Activated CD4-positive, alpha-beta T cell treated with anti-CD3 and anti-CD28 coated beads for 36 hours (primary cell): ENCODE measurements at places on chromosomes 11 and 22. TPM values are rescaled to one million over a fixed set of nuclear protein-coding genes. Genes with fewer than 3 reads are reported as not detected.

- DNase-seq: peak; percentile 74
Observed at GRCh38 chr22:17213976-17214375, 5.3 kb downstream of the ADA2 start.

GRCh38 chr11:80320226-80320625 is 879.4 kb upstream of the TENM4 start:
- no peak for DNase-seq

The SPA17 gene
- total RNA-seq: 4.7 TPM

The MAPK12 gene
- 8.1 TPM for total RNA-seq

DNA sequence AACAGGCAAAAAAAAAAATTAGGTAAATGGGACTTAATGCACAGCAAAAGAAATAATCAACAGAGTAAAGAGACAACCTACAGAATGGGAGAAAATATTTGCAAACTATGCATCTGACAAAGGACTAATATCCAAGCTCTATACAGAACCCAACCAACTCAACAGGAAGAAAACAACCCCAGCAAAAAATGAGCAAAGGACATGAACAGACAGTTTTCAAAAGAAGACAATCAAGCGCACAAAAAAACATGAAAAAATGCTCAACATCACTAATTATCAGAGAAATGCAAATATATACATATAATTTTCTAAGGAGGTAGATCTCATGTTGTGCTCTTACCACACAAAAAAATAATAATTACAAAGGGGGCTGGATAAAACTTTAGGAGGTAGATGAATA is 36.5 kb upstream of the USP47 start:
- no peak for DNase-seq

The CCDC15 gene
- total RNA-seq: 5.6 TPM

DNA sequence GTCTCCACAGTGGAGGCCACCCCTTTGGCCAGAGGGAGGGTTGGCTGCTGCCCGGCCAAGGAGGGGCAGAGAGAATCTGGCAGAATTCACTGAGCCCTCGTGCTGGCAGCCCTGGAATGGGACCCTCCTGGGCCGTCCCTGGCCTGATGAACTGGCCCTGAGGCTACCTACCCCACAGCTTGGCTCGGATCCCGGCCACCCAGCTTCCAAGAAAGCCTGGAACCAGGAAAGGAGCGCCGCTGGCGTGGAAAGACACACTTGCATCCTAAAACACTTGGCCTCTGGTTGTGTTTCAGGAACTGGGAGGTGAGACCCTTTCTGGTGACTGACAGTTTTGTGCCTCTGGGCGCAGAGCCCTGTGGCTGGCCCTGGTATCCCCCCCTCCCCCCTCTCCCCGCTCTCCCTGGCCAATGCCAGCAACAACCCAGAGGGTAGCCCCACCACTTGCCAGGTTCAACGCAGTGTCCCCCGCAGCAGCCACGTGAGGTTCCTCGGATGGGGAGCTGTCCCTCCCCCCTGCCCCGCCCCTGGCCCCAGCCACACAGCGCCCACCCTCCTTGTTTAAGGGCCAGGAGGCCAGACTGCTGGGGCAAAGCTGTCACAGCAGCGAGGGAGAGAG is 693 bp downstream of the NFAM1 start:
- no peak for DNase-seq

DNA sequence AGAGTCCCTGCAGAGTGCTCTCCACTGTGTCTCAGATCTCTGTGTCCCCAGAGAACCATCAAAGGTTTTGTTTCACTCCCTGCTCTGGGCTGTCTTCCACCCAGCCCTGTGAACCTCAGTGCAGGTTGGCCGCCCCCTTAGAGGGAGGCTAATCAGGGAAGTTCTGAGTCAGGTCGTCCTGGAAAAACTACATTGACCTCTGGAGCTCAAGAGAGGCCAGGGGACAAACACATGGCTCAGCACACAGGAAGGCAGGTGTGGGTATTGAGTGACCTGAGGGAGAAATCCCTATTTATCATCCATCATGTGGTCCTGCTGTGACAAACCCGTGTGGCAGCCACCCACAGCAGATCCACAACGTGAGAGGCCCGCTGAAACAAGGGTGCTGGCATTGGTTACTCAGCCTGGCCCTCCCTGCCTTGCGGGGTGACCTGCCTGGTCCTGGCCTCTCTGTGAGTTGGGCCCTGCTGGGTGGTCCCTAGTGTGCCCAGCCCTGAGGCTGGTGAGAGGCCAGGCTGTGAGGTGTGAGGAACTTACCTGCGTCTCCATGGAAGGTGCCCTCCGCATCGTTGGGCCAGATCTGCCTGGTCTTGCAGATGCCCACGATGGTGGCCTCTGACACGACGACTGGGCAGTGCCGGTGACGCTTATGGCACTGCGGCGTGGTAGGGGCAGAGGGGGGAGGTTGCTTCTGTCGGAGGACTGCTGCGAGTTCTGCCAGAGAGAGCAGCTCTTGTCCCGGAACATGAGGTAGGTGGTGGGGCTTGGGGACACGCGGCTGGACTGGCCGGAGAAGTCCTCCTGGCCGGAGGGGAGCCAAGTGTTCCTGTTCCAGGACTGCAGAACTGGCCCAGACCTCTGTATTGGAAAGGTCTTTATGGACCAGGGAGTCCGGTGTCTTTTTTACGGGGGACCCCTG is 669 bp upstream of the BCR start:
- peak; percentile 50 for DNase-seq

- no peak for DNase-seq
Observed at GRCh38 chr22:33835265-33835664, 85.0 kb downstream of the LARGE1 start.

DNA sequence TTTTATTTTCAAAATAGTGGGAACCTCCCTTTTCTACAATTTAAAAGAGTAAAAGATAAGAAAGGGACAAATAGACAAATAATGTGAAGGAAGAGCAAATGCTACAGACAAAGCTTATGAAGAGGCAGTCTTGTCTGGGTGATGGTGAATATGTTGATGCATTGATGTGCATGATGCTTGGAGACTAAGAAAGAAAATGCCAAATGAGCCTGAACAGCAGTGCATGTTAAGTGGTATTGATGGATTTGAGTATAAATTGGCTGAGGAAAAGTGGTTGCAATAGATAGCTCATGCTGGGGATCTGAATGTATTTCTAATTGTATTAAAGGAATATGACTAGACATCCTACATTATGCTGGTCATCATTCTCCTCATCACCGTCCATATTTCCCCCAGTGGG is 268.6 kb upstream of the ANO5 start:
- no peak for DNase-seq

DNA sequence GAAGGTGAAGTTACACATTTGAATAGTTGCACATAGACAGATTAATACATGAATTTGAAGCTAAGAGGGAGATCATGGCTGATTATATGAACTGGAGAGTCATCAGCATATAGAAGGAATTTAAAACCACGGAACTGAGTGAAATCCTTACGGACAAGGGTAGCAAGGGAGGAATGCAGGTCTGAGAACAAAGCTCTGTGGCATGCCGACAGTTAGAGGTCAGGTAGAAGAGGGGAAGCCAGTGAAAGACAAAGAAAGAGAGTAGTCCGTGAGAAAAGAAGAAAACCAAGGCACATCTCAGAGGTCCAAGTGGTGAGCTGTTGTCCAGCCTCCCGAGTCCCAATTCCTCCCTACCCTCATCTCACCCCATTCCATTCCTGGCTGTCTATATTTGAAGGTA is 11.8 kb upstream of the SYT9 start:
- no peak for DNase-seq

GRCh38 chr11:45168366-45169130 is 22.1 kb downstream of the PRDM11 start:
- DNase-seq: no peak

GRCh38 chr11:111155021-111155420 is 90.5 kb upstream of the POU2AF2 start:
- no peak for DNase-seq

DNA sequence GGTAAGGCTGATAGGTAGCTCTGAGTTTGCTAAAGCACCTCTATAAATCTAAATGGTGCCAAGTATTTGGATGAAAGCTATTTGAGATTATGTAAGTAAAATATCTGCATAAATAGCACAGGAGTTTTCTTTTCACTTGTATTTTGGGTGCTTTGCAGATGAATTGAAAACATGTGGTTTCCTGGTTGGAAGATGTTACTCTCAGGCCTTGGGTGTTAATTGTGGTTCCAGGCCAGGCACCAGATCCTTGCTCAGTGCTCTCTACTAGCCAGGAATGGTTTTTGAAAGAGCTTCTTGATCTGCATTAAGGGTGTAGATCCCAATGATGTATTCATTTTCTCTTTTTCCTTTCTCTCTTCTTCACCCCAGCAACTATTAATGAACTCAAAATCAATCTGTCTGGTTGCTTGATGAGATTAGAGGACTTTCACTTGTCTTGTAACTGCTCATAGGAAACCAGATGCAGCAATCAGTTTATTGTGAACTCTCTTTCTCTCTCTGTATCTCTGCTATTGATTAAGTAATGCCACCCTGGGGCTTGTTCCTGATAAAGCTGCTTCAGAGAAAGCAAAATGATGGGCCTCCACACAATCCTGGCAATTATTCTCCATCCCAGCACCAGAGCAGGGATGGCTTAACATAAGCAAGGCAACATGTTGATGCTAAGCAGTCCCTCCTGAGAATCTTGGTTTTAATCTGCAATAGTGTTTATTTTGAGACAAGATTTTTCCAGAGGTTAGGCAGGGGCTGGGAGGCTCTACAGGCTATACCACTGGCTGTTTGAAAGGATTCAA is 147.0 kb upstream of the NTM start:
- DNase-seq: no peak

The OR8G5 gene
- not detected for total RNA-seq

The KRTAP5-2 gene
- not detected for total RNA-seq

- DNase-seq: no peak
Observed at GRCh38 chr11:86101493-86101892, 32.6 kb upstream of the PICALM start.

DNA sequence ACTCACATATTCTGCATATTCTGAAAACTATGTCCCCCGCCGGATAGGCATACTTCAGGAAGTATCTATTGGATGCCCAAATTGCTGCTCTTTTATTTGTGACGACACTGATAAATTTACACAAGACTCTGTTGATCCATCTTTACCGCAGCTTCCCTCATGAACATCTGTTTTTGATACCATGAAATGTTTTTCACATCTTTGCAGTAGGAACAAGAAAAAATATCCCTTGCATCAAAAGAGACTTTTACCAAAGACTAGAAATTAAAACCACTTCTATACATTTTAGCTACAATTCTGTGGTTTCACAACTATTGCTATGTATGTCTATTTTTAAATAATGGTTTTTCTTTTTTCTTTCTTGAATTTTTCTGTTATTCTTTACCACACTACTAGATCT is 15.3 kb downstream of the POU2AF2 start:
- DNase-seq: no peak

GRCh38 chr11:130783323-130783722 is 133.0 kb downstream of the SNX19 start:
- no peak for DNase-seq

The VPREB3 gene
- total RNA-seq: 0.80 TPM

GRCh38 chr22:43567691-43568324 is 156.0 kb downstream of the MPPED1 start:
- DNase-seq: no peak

- DNase-seq: no peak
Observed at GRCh38 chr11:30346068-30346688, 23.3 kb downstream of the ARL14EP start.

DNA sequence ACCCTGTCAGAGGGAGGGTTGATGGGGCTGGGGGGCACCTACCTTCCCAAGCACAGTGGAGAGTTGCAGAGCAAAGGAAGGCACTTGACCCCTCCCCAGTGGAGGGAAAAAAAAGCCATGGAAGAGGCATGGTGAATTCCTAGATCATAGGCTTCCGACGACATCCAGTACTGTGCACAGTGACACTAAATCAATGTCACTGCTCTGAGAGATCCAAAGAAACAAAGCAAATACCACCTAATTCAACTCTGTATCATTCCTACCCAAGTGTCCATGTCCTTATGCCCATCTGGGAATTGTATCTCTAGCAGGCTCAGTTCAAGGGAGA is 344.2 kb upstream of the NCAM1 start:
- DNase-seq: no peak

The GSTT2B gene
- total RNA-seq: not detected

The CHRM1 gene
- total RNA-seq: not detected

DNA sequence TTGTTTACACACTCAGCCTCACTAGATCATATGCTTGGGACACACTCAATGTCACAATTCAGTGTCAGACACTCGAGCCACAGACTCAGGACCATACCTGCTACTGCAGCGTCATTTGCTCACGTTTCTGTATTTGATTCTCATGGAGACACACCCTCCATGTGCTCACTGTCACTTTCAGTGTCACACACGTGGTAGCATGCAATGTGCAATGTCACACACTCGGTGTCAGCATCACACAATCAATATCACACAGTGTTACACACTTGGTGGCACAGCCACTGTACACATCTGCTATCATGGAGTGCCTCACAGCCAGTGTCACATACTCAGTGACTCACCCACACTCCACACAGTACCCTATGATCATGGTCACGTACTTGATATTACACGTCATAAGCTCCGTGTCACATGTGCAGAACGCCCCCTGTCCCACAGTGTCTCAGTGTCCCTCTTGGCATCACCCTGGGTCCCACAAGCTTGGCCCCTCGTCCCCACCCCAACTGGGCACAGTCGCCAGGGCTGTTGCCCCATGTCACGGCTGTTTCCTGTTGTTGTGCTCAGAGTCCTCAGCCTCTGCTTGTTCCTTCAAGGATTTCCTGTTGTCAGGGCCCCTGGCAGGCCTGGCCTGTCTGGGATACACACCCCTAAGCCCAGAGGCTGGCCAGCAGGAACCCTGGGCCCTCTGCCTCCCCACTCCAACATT is 49.6 kb downstream of the PDE2A start:
- no peak for DNase-seq

DNA sequence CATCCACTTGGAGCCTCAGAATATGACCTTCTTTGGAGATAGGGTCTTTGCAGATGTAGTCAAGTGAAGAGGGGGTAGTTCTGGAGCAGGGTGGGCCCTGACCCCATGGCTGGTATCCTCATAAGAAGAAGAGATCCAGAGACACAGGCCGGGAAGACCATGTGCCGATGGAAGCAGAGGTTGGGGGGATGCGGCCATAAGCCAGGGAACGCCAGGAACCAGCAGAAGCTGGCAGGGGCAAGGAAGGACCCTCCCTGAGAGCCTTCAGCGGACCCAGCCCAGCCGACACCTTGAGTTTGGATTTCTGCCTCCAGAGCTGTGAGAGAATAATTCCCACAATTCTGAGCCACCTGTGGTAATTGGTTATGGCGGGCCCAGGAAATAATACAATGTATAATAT is 26.1 kb upstream of the SMIM38 start:
- DNase-seq: no peak

DNA sequence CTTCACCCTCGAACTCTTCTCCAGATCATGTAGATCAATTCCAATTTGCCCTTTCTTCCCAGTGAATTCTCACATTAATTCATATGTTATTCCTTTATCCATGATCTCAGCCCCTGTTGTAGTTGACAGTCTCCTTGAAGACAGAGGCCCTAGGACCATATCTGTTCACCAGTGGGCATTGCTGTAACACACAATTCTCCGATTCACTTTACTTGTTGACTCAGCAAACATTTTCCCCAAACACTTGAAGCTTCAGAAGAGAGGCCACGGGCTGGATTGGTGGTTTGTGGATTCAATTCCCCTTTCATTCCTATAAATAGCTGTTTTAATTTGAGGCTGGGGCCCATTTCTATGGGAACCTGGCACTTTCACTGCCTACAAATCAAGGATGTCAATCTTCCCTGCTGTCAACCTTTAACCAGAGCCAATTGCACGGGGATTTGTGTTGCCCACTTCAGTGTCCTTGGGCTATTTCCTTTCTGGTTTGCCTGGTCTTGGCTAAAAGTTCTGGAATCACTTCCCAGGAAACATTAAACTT is 393.0 kb upstream of the KIRREL3 start:
- DNase-seq: no peak

The POU2AF2 gene
- total RNA-seq: 0.14 TPM

GRCh38 chr11:795634-796564 is 2.2 kb downstream of the SLC25A22 start:
- DNase-seq: peak; percentile 93

GRCh38 chr22:19942157-19943081 is 801 bp upstream of the TXNRD2 start:
- DNase-seq: peak; percentile 27
